ENCODE measurements at places on chromosomes 7 and 10. TPM values are rescaled to one million over a fixed set of nuclear protein-coding genes. Genes with fewer than 3 reads are reported as not detected.
A peak's percentile ranks its signal among the peaks of the same experiment; 100 is the strongest.

Gene FAM13C
- total RNA-seq, result 2.1 TPM

DNA sequence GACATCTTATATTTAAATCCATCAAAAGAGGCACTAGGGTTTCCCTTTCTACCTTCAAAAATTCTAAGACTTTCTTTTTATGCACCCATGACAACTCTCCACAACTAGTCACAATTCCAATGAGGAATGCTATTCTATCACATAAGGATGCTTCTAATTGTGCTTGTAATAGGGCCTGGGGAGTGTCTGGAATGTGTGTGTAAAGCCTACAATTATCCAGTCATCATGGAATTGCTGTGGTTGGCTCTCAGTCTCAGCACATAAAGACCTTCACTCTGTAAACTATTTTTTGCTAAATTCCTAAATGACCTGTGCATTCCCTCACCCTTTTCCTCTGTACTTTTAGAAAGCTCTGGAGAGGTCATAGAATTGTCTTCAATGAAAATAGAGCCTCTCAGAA, 86.7 kb downstream of the EPDR1 start:
- no peaks in the 10 kb centered on the region for H3K27me3 ChIP-seq
- H3K36me3 ChIP-seq, result no peaks in the 10 kb centered on the region
- H3K27ac ChIP-seq, result no peak overlapping the region
- H3K4me1 ChIP-seq, result no peaks in the 10 kb centered on the region
- DNase-seq, result no peak

- H3K27me3 ChIP-seq, result no peaks in the 10 kb centered on the region
- H3K4me1 ChIP-seq, result no peaks in the 10 kb centered on the region
- no peak overlapping the region for H3K4me3 ChIP-seq
- no peaks in the 10 kb centered on the region for H3K36me3 ChIP-seq
- no peak for DNase-seq
- H3K27ac ChIP-seq, result no peak overlapping the region
Observed at GRCh38 chr7:132492823-132493445, 83.3 kb downstream of the PLXNA4 start.

Gene DPY19L1
- 21.6 TPM for total RNA-seq

- no peaks in the 10 kb centered on the region for H3K4me1 ChIP-seq
- no peak overlapping the region for H3K27ac ChIP-seq
- no peaks in the 10 kb centered on the region for H3K27me3 ChIP-seq
- H3K4me3 ChIP-seq, result no peak overlapping the region
- H3K36me3 ChIP-seq, result no peaks in the 10 kb centered on the region
Observed at GRCh38 chr7:7773334-7774309, 55.2 kb upstream of the RPA3 start.

- H3K27ac ChIP-seq, result no peak overlapping the region
- DNase-seq, result no peak
- no peaks in the 10 kb centered on the region for H3K36me3 ChIP-seq
- H3K4me3 ChIP-seq, result no peak overlapping the region
- H3K27me3 ChIP-seq, result no peaks in the 10 kb centered on the region
Observed at GRCh38 chr10:129168660-129169059, 298.4 kb upstream of the MGMT start.

Gene RARRES2
- total RNA-seq, result 437 TPM

Gene OR13A1
- 0.05 TPM for total RNA-seq

Gene CYP2C9
- 1,353 TPM for total RNA-seq

Gene UBTD1
- total RNA-seq, result 9.5 TPM

DNA sequence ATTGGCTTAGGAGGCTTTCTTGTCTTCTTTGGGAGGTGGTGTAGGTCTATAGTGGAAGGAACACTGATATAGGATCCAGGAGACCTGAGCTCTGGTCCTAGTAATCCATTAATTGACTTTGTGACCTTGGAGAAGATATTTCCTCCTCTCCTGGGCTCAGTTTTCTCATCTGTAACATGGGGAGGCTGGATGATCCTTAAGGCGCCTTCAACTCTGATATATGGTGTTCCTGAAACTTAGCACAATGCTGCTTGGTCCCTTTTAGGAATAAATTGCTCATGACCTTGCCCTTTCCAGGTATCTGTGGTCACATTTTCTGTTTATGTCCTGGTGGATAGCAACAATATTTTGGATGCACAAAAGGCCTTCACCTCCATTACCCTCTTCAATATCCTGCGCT, 25.3 kb downstream of the ABCC2 start:
- H3K36me3 ChIP-seq, result peaks cover 19% of the 10 kb centered on the region
- H3K27me3 ChIP-seq, result no peaks in the 10 kb centered on the region
- no peak for DNase-seq
- no peak overlapping the region for H3K4me3 ChIP-seq
- H3K27ac ChIP-seq, result no peak overlapping the region

Gene CADPS2
- total RNA-seq, result 41.1 TPM

Gene GRID2IP
- 0.08 TPM for total RNA-seq

- no peaks in the 10 kb centered on the region for H3K27me3 ChIP-seq
- DNase-seq, result no peak
- no peak overlapping the region for H3K27ac ChIP-seq
- H3K4me3 ChIP-seq, result no peak overlapping the region
- H3K36me3 ChIP-seq, result peaks cover 29% of the 10 kb centered on the region
- H3K4me1 ChIP-seq, result no peaks in the 10 kb centered on the region
Observed at GRCh38 chr10:91864099-91864498, 45.2 kb downstream of the FGFBP3 start.

Gene LIPF
- total RNA-seq, result not detected

DNA sequence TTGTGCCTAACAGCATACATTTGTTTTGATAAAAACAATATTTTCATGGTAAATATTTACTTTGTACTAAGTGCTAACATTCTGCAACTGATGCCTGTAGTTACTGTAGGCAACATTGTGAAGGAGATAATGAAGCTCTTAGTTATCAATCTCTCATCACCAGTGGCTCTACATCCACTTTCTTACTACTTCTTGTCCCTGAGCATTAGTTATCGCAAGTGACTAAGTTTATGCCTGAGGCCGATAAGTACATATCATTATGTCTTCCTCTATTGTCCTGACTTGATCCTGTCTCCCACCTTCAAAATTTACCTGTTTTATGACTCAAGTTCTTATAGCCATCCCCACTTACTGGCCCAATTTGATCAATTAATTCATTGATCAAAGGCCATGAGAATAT, 63.6 kb downstream of the MACC1 start:
- H3K4me1 ChIP-seq, result no peaks in the 10 kb centered on the region
- H3K36me3 ChIP-seq, result no peaks in the 10 kb centered on the region
- no peaks in the 10 kb centered on the region for H3K27me3 ChIP-seq
- H3K27ac ChIP-seq, result no peak overlapping the region

GRCh38 chr10:88271761-88272543, 311.2 kb downstream of the RNLS start:
- no peaks in the 10 kb centered on the region for H3K36me3 ChIP-seq
- no peak overlapping the region for H3K27ac ChIP-seq
- DNase-seq, result no peak
- no peak overlapping the region for H3K4me3 ChIP-seq
- no peaks in the 10 kb centered on the region for H3K4me1 ChIP-seq

Gene NAT16
- not detected for total RNA-seq

Gene HOXA4
- total RNA-seq, result 0.17 TPM

DNA sequence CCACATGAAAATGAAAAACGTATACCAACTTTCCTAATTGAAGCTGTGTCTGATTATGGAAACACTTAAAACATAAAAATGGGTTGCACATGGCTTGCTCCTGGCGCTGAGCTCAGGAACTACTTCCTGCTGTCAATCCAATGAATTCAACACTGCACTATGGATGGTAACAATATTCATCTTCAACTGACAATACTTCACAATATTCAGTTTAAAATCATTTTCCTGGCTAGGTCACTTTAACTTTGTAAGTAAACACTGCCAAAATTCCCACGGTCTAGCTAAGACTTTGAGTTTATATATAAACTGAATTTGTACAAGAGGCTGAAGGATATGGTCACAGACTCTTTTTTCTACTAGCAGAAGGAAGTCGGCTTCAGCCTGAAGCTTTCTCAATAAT, 556.9 kb downstream of the TNS3 start:
- H3K4me3 ChIP-seq, result no peak overlapping the region
- H3K4me1 ChIP-seq, result no peaks in the 10 kb centered on the region
- no peak for DNase-seq
- H3K27ac ChIP-seq, result no peak overlapping the region
- no peaks in the 10 kb centered on the region for H3K36me3 ChIP-seq
- no peaks in the 10 kb centered on the region for H3K27me3 ChIP-seq

DNA sequence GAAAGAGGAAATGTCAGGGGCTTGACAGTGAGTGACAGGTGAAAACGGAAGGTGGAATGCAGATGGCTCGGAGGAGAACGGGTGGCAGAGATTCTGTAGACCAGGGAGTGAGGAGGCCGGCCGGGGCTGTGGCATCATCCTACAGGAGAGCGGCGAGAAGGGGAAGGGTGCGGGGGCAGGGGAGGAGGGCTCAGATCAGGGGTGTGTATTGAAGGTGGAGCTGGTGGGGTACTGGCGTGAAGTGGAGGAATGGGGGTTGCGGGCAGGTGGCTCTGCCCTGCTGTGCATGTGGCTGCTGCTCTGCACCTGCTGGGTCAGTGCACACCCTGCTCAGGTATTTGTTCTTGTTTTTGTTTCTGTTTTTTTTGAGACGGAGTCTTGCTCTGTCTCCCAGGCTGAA, 470.8 kb upstream of the FOXK1 start:
- H3K36me3 ChIP-seq, result no peaks in the 10 kb centered on the region
- no peak for DNase-seq
- no peaks in the 10 kb centered on the region for H3K4me1 ChIP-seq

DNA sequence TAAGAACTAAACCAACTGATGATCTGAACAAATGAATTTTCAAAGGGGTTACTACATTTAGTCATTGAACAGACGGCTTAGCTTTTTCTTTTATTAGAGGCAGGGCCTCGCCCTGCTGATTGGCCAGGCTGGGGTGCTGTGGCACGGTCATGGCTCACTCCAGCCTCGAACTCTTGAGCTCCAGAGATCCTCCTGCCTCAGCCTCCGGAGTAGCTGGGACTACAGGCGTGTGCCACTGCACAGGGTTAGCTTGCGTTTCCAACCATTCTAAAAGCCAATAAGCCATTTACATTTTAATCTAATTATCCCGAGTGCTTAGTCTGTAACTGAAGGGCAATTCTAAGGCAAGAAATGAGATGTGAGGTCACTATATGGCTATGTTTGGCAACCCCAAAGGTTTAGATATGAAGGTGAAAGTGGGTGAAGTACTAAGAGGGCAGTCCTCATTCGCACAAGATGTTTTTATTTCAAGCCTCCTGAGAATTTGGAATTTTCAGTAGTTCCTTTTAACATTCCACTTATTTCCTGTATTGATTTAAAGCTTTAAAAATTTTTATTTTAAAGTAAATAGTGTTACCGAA, 1.6 kb upstream of the CDK13 start:
- no peaks in the 10 kb centered on the region for H3K27me3 ChIP-seq
- H3K36me3 ChIP-seq, result no peaks in the 10 kb centered on the region
- peaks cover 13% of the 10 kb centered on the region for H3K4me1 ChIP-seq
- H3K27ac ChIP-seq, result peak overlapping the region; percentile 92
- H3K4me3 ChIP-seq, result peak overlapping the region; percentile 77

Gene NEUROG3
- total RNA-seq, result not detected

Gene TBRG4
- total RNA-seq, result 47.6 TPM

Gene MYPN
- total RNA-seq, result 0.08 TPM

- H3K4me1 ChIP-seq, result peaks cover 10% of the 10 kb centered on the region
- no peak overlapping the region for H3K4me3 ChIP-seq
- DNase-seq, result no peak
- H3K27me3 ChIP-seq, result no peaks in the 10 kb centered on the region
- H3K27ac ChIP-seq, result no peak overlapping the region
Observed at GRCh38 chr7:29255906-29256692, 61.5 kb downstream of the CHN2 start.

Data from liver (tissue), 10 donors.